ENCODE measurements at places on chromosomes 7 and 10.

GRCh38 chr7:94082126-94082525, 78.0 kb upstream of the BET1 start:
- no peak for DNase-seq

GRCh38 chr10:4301291-4302045, 516.5 kb upstream of the KLF6 start:
- no peak for DNase-seq

DNA sequence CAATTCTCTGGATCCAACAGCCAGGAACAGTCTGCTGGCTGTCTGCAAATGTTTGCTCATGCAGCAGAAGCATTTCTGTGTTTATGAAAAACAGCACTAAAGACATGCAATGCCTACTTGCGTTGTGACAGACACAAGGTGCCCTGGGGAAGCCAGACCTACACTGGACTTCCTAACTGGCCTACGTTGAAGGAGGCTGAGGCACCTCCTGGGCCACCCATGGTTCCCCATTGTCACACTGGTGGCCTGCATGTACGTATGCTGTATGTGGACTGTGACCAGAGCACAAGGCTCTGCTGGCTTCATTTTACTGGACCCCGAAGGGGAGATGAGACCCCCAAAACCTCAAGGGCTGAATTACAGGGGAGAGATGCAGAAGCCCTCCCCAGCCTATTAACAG, 27.7 kb downstream of the PSAP start:
- DNase-seq, result no peak

DNA sequence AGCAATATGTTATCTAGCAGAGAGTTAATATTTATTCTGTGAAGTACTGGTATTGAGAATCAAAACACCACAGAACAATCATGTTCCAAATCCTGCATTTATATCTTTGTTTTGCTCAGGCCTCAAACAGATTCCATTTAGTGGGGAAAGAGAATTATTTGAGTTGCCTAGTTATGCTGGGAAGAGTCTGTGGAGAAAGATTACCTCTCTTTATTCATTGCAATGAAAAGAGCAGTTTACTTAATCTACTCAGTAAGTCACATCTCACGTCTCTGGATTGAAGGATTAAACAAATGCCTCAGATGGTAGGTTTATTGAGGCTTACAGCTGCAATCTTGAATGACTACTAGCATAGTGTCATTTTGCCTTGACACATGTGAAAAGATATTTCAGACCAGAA, 76.4 kb downstream of the RUNDC3B start:
- DNase-seq, result no peak

DNA sequence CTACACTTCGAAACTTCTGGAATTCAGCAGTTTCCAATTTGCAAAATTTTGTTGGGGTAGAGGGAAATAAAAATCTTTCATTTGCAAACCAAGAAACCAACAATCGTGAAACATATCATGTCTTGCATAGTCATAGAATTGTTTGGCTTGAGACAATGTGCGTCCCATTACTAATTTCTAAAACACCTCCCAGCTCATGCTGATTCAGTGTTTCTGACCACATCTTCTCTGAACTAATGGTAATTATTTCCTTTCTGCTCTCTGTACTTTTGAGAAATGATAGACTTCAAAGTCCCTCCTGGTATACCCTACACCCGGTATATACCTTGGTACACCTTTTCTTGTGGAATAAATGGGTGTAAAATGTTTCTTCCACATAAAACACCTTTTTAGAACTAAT, 41.8 kb upstream of the TSPAN13 start:
- no peak for DNase-seq

- no peak for DNase-seq
Measured at GRCh38 chr10:85604136-85604725, 762.4 kb downstream of the GRID1 start.

GRCh38 chr7:105199386-105199785, 185.4 kb downstream of the KMT2E start:
- no peak for DNase-seq

DNA sequence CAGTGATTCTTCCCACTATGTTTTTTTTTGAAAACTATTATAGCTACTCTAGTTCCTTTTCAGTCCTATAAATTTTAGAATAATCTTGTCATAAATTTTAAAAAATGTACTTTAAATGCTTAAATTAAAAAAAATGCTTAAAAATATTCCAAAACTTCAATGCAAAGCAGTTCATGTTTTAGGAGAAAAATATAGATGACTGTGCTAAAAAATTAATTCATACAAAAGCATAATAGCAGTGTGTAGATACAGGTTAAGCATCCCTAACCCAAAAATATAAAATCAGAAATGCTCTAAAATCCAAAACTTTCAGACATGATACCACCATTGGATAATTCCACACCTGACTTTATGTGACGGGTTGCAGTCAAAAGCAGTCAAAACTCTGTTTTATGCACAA, 12.8 kb downstream of the STEAP4 start:
- no peak for DNase-seq

DNA sequence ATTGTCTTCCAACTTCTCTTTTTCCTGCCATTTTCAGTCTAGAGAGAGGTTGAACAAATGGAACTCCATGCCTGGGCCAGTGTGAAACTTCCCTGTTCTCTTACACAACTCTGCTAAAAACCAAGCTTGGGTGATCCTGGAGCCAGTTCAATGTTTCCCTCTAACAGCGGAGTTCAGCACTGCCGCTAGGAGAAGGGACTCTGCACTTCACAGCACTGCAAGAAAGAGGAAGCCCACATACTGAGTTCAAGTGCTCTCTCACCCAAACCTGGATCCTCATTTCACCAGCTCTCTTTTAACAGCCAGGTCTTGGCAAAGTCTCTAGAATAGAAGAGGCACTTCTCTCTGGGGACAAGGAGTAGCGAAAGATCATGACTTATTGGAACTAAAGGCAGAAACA, 18.8 kb downstream of the FOXI2 start:
- DNase-seq, result no peak

DNA sequence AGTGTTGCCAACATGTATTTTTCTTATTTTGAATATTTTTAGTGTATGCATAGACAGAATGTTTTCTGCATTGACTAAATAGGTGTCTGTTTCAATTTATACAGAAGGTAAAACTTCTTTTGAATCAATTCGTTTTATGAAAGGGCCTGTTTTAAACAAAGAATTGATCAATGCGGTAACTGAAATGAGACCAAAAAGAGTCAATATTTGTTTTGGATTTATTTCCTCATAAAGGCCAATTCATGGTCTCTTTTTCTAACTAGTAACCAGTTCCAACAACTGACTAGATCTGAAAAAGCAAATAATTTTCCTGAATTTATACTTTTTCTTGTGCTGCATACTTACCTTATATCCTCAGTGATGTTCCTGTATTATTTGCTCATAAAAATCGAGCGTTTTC, 320.5 kb downstream of the DGKB start:
- DNase-seq, result no peak

DNA sequence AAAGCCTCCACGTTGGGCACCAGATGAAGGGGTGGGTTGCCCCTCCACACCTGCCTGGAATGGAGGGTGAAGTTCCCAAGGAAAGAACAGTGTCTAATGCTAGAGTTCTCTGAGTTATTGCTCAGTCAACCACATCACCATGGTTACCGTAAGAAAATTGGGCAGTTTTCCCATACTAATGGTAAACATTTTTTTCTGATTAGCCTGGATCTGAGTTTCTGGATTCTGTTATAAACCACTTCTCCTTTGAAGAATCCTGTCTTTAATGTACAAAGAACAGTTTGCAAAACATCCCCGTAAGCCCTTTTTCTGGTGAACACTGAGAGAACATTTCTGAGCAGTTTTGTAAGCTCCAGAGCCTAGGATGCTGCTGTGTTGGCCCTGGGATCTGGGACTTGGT, 45.5 kb downstream of the ABCC2 start:
- DNase-seq, result no peak

- no peak for DNase-seq
Measured at GRCh38 chr10:131492211-131492857, 180.8 kb upstream of the TCERG1L start.

- DNase-seq, result no peak
Measured at GRCh38 chr10:97684866-97685394, 2.1 kb downstream of the AVPI1 start.

GRCh38 chr7:151844071-151844824, 32.7 kb downstream of the PRKAG2 start:
- no peak for DNase-seq

GRCh38 chr7:20665096-20665495, 49.6 kb downstream of the ABCB5 start:
- DNase-seq, result no peak

- no peak for DNase-seq
Measured at GRCh38 chr7:3825491-3825890, 524.4 kb downstream of the SDK1 start.

DNA sequence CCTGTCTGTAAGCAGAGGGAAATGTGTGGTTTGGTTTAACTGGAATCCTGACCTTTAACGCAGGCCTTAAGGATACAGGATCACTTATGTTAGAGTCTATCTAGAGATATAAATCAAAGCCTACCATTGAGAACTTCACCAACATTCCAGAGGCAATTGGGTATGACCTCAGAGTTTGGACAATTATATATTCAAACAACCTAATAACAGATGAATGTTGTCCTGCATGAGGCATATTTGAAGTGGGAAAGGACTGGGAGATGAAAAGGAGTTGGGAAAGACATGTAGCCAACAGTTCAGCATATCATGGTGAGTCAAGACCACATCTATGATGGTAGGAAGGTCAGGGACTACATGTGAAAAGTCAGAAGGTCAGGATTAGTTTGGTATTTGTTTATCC, 274.2 kb downstream of the DOCK4 start:
- no peak for DNase-seq

DNA sequence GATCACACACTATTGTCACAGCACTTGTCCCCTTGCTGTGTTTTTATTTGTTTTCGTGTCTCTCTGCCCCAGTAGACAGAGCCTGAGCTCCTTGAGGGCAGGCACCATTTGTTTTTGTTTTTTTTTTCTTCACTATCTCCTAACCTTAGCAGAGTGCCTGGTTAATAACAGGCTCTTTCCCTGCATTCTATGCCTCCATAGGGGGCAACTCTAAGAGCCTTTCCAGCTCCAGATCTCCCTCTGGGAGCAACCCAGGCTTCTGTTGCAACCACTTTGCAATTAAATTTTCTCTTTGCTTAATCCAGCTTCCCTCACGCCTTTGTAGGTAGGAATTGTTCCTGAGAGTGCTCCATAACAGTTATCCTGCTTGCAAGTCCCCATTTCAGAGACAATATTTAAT, 148.4 kb downstream of the PLXDC2 start:
- no peak for DNase-seq

GRCh38 chr7:86598721-86599120, 45.0 kb upstream of the GRM3 start:
- no peak for DNase-seq

DNA sequence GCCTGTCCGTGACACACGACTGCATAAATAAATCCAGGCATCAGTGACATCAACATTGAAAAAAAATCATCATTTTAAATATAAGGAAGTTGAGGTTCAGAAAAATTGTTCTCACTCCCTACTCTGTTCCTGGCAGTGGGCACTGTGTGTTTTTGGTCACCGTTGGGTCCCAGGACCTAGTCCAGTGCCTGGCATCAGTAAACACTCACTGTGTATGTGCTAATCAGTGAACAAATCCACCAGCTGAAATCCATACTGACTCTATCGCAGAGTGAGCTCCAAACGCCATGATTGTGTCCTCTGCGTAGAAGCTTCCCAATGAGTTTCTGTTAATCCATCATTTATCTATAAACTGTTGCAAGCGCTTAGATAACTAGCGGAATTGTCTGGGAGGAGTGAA, 41.2 kb downstream of the ITIH2 start:
- no peak for DNase-seq

DNA sequence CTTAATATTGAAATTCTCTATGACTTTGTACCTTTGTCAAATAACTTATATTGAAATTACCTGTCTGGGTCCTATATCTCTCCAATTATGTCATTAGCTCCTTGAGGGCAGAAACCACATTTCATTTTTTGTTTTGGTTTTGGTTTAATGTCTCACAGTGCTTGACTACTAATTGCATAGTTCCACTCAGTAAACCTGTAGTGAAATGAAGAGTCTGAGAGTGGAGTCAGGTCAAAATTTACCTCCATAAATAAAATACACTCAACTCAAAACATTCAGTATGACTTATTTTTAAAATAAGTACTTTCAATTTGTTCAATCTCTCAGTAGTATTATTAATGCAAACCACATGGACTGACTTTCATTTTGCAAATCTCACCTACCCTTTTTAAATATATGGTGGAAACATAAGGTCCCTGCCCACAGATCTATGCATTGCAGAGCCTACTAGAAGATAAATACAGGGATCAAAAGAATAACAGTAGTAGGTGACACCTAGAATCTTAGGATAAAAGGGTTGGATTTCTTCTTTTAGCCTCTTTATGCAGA, 32.5 kb downstream of the PDE1C start:
- no peak for DNase-seq

DNA sequence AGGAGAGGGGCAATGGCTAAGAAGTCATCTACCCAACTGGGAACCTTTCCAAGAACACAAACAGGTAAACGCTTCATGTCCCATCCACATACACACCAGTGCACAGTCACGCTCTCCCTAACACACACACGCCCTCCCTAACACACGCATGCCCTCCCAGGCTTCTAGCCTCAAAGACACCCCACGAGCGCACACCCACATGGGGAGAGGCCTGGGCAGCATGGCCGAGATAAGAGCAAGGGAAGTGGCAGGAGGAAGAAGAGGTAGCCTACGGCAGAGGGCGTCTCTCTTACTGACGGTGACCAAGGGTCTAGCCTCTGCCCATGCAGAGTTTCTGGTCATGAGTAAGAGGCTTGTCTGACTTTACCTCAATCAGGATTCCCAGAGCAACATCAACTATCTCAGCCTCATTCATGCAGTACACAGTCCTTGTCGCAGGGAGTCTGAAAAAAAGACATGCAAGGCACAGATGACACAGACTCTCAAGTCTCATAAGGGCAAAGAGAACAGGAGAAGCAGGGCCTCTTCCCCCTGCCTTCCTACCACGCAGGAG, 3.1 kb downstream of the CYREN start:
- DNase-seq, result no peak

- DNase-seq, result no peak
Measured at GRCh38 chr10:7944215-7944480, 110.3 kb upstream of the GATA3 start.

- DNase-seq, result no peak
Measured at GRCh38 chr10:31660300-31660699, 268.3 kb downstream of the ARHGAP12 start.

- DNase-seq, result no peak
Measured at GRCh38 chr10:49560526-49560925, 21.6 kb upstream of the ERCC6 start.

- no peak for DNase-seq
Measured at GRCh38 chr7:11539853-11540252, 292.1 kb downstream of the THSD7A start.

Data from activated naive CD4-positive, alpha-beta T cell treated with anti-CD3 and anti-CD28 coated beads, Interleukin-2, amount 50 U/mL, for 16 hours (primary cell).